ENCODE measurements at places on chromosomes 5 and 9.

DNA sequence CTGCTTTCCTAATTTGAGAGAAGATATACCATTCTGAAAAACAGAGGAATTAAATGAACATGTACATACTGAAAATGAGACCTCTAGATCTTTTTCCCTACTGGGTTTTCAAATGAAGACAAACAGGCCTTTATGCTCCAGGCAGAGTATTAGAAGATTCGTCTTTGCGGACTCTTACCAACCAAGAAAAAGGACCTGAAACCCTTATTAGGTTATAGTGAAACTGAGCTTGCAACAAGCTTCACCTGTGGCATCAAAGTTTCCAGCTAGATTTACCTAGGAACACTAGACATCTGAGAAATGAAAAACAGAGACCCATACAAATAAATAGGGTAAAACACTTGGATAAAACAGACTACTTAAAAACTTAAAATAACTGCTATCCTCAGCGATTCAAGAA, 46.3 kb downstream of the SMIM15 start:
- no peak for DNase-seq

DNA sequence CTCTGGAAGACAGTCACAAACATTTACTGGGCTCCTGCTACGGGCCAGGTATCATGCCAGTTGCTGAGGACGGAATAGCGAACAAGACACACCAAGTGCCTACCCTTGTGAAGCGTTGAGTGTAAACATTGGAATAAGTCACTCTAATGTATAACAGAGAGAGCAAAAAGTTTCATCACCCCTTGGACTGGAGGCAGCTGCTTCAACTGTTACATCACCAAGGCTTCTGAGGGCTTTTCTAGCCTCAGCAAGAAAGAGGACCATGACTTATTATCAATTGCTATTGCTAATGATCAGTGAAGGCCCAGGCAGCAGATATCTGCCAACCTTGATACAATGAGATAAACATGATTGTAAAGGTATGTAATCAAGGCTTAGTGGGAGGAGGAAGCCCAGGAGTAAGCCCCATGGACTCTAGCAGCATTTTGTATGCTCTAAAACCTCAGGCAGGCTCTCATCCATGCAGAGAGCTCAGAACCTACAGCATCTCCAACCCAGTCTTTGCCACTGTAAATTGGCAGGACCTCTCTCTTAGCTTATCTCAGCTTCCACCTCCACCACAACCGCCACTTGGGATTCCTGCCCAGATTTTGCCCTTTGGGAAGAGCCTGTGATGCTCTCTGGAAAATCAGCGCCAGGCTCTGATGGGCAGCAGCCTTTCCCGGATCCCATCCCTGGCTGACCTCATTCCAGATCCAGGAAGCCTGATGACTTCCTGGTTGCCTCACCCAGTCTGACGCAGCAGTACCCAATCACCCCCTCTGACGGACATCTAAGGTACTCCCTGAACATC, 54.5 kb downstream of the ADAM19 start:
- peak; percentile 38 for DNase-seq

DNA sequence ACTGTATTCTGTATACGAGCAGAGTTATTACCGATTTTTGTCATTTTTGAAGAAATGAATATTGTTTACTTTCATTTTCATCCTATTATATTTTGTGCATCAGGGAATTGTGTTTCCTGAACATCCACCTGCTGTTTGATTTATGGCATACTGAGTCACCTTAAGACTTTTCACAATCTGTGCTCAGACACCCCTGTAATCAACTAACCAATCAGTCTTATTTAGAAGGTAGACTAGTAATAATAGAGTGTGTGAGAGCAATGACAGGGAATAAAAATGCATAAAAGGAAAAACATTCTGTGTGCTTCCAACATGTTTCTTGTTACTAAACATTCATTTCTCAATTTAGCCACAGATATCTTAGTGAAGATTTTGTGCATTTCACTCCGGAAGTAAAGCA, 1413.6 kb upstream of the ACO1 start:
- DNase-seq: no peak

GRCh38 chr5:58501778-58502417, 10.7 kb downstream of the GAPT start:
- DNase-seq: no peak

GRCh38 chr9:71725590-71726338, 42.5 kb downstream of the CEMIP2 start:
- DNase-seq: peak; percentile 45

DNA sequence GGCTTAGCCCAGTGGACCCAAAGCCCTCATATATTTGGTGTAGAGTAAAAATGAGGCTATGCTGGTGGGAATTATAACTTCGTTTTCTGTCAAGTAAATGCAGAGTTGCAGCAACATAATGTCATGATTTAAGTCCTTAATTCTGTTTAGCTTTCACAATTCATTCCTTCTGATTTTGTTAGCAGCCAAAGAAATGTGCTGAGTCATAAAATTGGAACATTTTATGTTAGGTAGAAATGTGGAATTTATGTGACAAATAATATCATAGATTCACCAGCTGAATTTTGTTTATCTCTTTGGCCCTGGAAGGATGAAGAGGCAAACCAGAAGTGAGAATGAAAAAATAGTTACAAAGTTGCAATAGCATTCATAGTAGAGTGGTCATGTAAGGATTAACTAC, 247.0 kb downstream of the TRPM3 start:
- DNase-seq: no peak

DNA sequence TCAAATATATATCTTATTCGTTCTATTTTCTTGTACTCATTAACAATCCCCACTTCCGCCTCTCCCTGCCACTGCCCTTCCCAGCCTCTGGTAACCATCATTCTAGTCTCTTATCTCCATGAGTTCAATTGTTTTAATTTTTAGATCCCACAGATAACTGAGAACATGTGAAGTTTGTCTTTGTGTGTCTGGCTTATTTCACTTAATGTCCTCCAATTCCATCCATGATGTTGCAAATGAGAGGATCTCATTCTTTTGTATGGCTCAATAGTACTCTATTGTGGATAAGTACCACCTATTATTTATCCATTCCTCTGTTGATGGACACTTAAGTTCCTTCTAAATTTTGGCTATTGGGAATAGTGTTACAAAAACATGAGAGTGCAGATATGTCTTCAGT, 17.2 kb upstream of the CMYA5 start:
- DNase-seq: no peak

DNA sequence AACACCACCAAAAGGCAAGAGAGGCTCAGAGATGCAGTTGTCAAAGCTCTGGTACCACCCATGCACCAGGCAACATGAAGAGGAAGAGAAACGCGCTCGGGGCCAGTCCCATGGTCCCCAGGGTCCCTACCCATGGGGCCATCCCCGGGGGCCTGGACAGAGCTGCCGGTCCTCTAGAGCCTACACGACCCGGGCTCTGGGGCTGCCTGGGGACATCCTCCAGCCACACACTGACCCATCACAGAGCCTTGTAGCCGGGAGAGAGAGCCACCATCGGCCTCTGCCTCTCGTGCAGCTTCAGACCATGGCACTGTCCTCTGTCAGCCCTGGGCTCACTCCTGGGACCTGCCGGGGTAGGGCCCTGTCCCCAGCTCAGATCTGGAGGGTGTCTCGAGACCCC, 23.7 kb downstream of the VAV2 start:
- no peak for DNase-seq

- no peak for DNase-seq
Measured at GRCh38 chr9:11663913-11664312, 1029.3 kb upstream of the TYRP1 start.

- no peak for DNase-seq
Measured at GRCh38 chr9:130981756-130982137, 27.2 kb upstream of the LAMC3 start.

DNA sequence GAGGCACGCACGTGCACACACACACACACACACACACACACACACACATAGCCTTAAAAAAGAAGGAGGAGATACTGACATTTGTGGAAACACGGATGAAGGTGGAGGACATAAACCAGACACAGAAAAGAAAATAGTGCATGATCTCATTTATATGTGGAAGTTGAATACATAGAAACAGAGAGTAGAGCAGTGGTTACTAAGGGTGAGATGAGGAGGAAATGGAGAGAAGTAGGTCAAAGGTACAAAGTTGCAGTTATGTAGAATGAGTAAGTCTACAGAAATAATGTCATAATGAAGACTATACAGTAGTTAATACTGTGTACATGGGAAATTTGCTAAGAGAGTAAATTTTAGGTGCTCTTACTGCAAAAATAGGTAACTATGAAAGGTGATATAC, 412.2 kb upstream of the CDH9 start:
- no peak for DNase-seq

GRCh38 chr5:4295663-4296339, 700.2 kb downstream of the IRX1 start:
- no peak for DNase-seq

- no peak for DNase-seq
Measured at GRCh38 chr5:141763541-141763940, 81.5 kb upstream of the ARAP3 start.

GRCh38 chr9:28810388-28811075, 1237.3 kb upstream of the C9orf72 start:
- peak; percentile 42 for DNase-seq

GRCh38 chr9:18463991-18464390, 10.0 kb upstream of the ADAMTSL1 start:
- no peak for DNase-seq

DNA sequence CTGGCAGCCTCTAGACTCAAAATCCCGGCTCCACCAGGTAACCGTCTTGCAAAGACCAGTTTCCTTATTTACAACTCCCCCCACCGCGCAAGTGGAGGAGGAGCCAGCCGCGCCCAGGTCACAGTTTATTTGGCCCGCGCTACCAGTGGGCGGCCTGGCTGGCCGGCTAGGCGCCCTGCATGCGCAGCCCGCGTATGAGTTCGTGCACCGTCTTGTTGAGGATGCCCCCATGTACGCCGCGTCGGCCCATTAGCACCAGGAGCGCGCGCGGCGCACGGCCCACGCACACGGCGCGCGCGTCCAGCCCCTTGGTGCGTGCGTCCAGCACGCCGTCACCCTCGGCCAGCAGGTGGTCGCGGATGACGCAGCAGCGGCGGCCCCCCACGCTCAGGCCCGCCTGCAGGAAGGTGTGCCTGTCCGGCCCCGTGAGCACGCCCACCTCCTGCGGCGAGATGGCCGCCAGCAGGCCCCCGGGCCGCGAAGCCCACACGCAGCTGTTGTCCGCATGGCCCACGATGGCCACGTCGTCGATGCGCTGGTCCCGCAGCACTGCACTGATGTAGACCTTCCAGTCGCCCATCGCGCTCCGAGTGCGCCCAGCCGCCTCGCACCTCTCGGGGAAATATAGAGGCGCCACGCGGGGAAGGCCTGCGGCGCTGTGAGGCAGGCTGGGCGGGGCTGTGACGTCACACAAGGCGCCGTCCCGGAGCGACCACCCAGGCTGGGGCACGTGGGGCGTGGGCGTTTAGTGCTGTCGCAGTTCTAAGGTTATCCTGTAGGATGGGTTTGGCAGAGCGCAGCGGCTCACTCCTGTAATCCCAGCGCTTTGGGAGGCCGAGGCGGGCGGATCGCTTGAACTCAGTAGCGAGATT, at the start of gene PFN3:
PFN3 (minus strand) TSS at position 665 of the 872 bp plus-strand sequence; CDS start at position 580, 85 bp downstream.
- peak; percentile 66 for DNase-seq

GRCh38 chr9:94639061-94639998, at the start of gene FBP1:
FBP1 (minus strand) TSS chr9:94639518; CDS start chr9:94639310, 208 bp downstream.
- peak; percentile 31 for DNase-seq

DNA sequence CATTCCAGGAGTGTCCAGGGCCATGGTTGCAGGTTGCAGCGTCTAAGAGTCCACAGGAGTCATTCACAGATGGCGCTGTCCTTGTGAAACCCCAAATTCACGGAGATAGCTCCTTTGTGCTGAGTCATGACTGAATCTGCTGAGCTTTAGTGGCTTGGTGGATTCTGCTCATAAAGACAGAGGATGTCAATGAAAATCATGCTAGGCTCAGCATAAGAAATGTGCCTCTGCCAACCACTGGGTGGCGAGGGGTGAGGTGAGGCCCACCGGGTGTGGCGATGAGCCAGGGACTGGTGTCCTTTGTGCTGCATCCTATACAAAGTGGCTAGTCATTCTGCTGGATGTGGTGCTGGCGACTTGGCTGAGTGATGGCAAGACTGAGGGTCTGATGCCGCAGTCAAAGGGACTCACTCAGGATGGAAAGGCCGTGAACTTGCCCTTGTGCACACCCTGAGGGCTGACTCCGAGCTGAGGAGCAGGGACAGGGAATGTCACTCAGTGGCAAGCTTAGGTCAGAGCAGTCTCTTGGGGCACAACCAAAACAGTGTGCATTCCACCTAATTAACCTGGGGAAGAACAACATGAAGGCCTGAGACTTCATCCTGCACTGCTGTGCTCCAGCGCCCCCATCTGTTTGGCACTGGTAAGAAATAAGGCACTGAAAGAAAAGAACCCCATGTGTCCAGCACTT, 71.5 kb downstream of the DAP start:
- no peak for DNase-seq

DNA sequence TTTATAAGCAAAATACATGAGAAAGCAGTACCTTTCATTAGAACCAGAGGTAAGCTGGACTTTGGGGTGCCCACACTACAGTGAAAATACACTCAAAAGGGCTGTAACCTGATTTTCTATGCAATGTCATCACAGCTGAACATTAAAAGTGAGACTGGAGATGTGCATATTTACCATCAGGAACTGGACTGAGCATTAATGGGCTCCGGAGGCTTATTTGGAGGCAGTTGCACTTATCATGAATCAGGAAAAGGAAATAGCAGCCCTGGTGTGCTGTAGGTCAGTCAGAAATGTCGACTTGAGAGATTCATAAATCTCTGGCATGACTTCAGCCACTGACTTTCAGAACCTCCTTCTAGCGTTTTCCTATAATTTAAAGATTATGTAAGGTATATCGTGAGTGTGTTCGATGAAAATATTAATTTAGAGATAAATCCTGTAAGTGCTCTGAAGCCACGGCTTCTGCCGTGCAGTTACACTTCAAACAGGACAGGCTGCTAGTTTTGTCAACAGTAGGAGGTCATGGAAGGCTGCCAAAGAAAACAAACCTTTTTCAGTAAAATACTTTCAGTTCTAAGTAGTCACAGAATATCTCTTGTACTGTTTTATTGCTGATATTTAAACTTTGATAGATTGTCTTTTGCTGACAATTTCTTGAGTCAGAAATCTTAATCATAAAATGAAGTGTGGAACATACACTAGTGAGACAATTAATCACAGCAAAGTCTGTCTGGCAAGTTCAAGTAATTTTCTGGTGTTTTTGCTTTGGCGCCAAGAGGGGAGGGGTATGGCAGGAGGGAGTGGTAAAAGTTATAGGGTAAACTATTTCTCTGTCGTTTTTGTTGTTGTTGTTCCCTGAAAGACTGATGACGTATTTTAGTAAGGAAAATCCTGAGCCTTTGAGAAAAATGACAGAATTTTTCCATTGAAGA, 939.7 kb downstream of the NR2F1-AS1 start:
- peak; percentile 71 for DNase-seq

Measured in foreskin fibroblast (primary cell).